ENCODE measurements at places on chromosomes 6 and 20.

DNA sequence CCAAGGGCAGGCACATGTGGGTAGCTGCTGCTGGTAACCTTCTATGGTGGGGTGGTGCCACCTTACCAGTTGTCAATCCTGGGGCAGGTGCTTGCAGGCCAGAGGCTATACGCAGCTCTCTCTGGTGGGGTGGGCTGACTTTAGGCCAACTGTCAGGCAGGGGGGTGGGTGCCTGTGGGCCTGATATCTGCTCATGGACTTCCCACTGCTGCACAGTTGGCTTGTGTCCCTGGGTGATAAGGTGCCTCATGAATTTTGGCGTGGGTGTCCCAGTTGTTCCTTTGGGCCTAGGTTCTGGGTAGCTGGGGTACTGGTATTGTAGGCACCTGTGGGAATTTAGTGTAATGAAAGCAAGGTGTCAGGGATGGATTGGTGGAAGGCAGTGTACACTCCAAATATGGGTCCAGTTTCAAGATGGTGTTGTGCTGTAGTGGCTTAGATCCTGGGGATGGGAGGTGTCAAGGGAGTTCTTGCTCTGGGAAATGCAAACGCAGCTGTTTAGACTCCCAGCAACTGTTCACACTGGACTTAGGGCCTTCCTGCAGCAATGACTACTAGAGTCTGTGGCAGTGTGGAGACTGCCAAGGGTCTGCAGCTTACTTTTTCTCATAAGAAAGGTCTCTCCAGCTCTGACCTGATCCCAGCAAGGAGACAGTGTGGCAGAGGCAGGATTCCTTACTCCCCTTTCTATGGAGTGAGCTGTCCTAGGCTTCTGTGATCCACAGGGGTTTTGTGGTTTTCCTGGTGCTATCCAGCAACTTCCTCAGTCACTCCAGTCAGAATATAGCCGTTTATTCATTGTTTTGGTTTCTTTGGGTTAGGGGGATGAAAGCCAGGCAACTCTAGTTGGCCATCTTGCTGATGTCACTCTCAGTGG lies 128.2 kb downstream of the CRYBG1 start:
- DNase-seq, result no peak

DNA sequence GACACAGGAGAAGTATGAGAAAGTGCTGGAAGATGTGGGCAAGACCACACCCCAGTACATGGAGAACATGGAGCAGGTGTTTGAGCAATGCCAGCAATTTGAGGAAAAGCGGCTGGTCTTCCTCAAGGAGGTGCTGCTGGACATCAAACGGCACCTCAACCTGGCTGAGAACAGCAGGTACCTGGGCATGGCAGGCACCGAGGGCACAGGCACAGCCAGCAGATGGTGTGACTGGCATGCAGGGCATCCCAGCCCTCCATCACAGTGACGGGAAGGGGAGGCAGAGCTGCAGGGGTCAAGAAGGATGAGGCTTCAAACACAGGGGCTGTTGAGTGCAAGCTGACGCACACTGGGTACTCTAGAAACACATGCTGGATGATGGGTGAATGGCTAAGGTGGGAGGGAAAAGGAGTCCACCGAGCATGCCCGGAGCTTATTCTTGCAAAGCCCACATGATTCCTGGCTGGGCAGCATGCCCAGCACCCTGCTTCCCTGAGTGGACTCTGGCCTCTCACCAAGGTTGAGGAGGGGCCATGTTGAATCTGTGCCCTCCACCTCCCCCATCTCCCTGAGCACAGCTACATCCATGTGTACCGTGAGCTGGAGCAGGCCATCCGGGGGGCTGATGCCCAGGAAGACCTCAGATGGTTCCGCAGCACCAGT lies 26.3 kb downstream of the SPDEF start:
- peak; percentile 62 for DNase-seq

GRCh38 chr20:41476446-41476845 lies 109.8 kb upstream of the EMILIN3 start:
- DNase-seq, result no peak

DNA sequence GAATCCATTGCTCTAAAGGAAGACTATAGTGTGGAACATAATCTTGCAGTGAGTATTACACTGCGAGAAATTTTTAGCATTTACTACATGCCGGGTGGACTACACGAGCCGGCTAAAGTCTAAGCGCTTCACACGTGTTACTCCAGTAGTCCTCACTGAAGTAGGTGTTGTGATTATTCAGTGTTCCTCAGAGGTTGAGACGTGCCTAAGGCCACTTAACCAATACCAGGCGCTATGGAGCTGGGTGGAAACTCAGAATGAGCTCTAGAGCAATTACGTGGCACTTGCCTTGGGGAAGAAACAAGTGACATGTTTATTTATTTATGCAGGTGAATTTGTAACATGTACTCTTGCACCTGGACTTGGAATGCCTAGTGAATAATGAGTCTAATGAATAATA lies 46.4 kb downstream of the SASH1 start:
- DNase-seq, result no peak

DNA sequence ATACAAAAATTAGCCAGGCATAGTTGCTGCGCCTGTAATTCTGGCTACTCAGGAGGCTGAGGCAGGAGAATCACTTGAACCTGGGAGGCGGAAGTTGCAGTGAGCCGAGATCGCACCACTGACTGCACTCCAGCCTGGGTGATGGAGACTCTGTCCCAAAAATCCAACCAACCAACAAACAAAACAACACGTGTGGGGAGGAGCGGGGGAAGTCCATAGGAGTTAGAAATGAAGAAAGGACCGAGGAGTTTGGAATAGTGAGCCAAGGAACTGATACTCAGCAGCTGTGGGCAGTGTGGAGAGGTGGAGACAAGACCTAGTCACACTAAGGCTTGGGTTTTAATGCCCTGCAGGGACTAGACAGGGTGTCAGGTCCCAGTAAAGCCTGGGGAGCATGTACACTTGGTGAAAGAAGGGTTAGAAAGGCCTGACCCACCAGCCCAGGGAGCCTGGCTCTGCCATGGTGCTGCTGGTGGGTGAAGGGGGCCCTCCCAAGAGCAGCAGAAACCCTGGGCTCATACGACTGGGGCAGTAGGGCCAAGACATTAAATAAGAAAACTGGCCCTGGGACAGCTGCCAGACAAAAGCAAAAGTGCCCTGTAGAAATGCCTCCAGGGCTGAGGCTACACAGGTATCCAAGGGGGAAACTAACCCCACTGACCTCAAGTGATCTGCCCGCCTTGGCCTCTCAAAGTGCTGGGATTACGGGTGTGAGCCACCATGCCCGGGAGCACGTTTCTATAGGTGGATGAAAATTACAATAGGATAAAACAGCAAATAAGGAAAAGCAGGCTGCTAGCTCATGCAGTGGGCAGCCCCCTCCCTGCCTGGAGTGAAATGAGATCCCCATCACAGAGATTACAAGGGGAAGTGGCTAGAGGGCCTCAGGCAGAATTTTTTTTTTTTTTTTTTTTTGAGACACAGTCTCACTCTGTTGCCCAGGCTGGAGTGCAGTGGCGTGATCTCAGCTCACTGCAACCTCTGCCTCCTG lies 58.0 kb downstream of the MYH7B start:
- DNase-seq, result no peak

DNA sequence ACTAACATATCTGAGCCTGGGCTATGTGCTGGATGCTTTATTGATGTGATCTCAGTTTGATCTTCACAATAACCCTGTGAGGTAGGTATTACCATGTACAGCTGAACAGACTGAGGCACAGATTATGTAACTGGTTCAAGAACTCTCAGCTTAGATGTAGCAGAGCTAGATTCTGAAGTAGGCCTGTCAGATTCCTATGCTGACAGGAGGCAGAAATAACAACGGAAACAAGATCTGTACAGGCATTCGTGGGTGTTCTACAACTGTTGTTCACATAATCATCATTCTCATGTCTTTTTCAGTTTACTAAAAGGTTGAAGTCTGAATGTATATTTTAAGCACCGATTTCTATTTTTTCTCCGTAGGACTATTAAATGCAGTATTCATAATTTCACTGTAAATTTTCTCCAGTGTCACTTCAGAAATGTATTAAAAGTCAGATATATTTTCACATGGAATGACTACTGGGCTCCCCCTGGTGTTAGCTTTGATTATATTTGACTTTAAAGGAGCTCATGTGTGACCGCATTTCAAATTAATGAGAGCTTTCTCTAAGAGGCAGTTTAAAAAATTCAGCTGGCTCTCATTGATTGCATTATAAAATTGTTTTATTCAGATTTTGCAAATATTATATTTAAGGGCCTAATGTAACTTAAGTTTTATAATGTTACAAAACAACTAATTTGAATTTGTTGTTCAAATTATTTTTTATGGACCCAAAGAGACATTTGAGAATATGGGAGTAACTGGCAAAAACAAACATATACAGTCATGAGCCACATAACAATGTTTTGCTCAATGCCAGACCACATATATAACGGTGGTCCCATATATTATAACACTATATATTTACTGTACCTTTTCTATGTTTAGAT lies 36.4 kb upstream of the SLC17A4 start:
- no peak for DNase-seq

GRCh38 chr6:41021832-41022231 lies 17.2 kb downstream of the UNC5CL start:
- DNase-seq, result no peak

- DNase-seq, result no peak
Observed at GRCh38 chr6:164905311-164905710, 404.1 kb downstream of the C6orf118 start.

GRCh38 chr6:26270486-26270861 lies 94.5 kb upstream of the BTN3A2 start:
- no peak for DNase-seq

DNA sequence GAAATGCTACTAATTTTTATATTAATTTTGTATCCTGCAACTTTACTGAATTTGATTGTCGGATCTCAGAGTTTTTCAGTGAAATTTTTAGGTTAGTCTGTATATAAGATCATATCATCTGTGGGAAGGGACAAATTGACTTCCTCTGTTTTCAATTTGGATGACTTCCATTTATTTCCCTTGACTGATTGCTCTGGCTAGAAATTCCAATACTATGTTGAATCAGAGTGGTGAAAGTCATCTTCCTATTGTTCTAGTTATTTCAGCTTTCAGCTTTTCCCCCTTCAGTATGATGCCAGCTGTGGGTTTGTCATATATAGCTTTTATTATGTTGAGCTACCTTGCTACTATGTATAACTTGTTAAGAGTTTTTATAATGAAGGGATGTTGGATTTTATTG lies 771.2 kb downstream of the KIF16B start:
- DNase-seq, result no peak

GRCh38 chr6:168737481-168737880 lies 296.5 kb downstream of the SMOC2 start:
- no peak for DNase-seq

- DNase-seq, result peak; percentile 33
Observed at GRCh38 chr6:7727086-7727945, 1.4 kb downstream of the BMP6 start.

DNA sequence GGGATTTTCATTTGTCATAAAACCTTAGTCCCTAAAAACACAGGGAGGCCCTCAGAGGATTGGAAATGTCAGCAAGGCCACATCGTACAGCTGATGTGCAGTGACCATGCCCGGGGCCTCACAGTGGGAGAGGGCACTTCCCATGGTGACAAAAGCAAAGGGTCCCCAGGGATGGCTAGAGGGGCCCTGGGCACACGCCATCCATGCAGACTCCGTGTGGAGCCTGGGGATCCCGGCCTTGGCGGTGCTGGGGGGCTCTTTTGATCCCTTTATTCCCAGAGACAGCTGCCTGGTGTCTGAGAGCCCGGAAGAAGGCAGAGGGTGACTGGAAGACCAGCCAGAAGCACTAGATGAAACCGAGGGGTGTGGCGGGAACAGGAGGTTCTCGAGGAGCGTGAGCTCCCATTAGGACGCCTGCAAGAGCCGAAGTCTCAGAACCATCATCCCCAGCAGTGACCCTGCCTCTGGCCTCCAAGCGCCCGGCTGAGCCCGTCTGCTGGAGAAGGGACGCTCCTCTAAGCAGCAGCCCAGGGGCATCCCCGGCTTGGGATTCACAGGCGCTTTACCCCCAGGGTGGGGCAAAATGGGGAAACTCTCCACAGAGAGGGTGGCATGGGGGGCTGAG lies 49.1 kb upstream of the FRMD1 start:
- peak; percentile 7 for DNase-seq

GRCh38 chr6:161242779-161243693 lies 30.8 kb downstream of the AGPAT4 start:
- DNase-seq, result peak; percentile 38

DNA sequence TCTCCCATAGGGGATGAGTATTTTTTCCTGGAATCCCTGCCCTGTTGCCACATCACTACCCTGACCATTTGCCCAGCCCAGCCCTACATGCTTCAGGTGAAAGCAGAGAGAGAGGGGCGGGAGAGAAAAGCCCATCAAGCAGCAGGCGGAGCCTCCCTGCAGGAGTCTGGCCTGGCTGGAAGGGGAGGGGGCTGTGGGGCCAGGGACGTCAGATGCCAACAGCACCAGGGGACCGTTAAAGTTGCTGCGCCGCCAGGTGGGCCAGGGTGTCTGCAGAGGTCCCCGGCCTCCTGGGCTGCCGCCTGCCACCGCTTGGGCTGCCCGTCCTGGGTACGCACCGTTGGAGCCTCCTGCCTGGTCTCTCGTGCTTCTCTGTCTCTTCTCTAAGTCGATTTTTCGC lies 757 bp upstream of the R3HDML start:
- no peak for DNase-seq

DNA sequence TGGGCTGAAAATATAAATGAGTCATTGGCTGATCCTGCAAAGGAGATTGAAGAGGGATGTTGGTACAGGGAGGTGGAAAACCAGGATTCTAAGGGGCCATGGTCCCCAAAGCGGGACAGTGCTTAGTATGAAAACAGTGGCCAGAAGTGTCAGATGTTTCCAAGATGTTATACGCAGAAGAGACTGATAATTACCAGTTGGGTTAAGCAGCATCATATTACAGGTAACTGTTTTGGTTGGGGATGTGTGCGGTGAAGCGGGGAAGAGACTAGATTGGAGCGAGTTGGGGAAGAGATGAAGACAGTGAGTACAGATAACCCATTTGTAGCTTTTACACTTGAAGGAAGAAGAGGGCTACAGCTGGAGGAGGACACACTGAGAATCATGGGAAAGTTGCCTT lies 80.8 kb downstream of the PLEKHG1 start:
- no peak for DNase-seq

GRCh38 chr20:53227523-53227922 lies 255.4 kb downstream of the TSHZ2 start:
- no peak for DNase-seq

All from lung (tissue), 17 donors.